ENCODE measurements at places on chromosomes 1 and 21. TPM values are rescaled to one million over a fixed set of nuclear protein-coding genes. Genes with fewer than 3 reads are reported as not detected.

DNA sequence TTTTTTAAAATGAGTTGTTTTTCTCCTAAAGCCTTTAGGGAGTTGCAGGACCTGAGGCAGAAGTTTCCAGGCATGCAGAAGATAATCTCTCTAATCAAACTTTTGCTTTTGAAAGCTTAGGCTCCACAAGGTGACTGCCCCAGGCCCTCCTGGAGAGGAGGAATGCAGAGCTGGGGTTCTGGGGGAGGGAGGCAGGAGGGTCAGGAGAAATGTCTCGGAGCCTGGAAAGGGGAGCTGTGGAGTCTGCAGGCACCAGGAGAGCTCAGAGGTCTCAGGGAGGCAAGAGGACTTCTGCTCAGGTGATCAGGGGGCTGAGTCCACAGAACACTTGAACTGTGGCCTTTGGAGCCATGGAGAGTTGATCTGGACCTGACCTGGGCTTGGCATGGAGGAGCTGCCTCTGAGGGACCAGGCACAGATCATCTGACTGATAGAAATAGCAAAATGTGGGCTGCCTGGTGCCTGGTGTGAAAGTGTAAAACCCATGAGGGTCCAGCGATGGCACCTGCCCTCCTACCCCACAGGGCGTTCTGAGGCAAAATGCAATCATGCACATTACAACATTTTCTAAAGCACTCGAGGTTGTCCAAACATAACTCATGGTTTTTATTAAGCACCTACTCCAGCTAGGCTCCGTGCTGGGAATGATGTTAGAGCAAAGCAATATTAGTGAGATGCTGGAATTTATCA, 10.0 kb upstream of the ABCG1 start:
- no peak for DNase-seq

DNA sequence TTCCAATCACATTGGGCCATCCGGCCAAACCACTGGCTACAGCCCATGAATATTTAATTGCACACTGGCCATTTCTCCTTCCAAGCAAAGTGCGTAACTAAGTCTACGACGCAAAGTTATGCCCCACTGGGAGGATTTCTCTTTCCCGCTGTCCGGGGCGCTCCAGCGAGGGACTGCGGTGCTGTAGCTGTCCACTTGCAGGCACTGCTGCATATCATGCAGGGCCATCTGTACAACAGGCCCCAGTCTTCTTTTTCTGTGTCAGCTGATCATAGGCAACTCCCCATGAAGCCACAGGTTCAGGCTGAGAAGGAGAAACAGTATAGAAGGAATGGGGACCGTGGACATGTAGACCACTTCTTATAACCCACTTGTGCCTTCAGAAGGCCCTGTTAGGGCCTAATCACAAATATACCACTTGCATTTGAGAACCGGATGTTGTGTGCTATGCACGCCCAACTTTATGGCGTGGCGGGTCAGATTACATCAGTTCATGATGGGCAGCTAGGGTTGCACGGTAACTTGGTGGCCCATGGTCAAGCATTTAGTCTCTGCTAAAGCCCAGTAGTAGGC, 58.0 kb downstream of the ADSS2 start:
- DNase-seq = no peak

GRCh38 chr1:193085263-193085662, 20.0 kb downstream of the GLRX2 start:
- no peak for DNase-seq

DNA sequence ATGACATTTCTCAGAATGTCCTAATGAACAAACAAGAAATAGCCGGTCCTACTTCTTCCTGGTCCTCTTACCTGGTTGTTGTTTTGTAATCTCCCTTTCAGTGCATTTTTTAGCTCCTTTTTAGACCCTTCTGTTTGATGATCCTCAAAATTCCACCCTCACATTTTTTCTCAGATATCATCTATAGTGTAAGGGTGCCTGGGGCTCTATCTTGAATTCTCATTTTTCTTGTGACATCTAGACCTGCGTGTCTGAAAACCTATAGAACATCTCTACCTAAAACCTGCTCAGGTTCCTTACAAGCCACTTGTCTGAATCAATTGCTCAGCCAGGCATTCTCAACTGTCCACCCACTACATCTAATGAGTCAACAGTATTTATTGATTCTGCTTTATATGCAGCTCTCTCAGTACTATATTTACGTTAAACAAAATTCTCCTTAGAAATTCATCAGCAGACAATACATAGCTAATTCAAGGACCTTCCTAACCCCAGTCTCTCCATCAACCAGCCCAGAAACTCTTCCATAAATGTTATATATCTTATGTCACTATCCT, 36.5 kb upstream of the USH2A start:
- no peak for DNase-seq

- DNase-seq = no peak
Observed at GRCh38 chr1:66929146-66929688, 4.4 kb downstream of the MIER1 start.

DNA sequence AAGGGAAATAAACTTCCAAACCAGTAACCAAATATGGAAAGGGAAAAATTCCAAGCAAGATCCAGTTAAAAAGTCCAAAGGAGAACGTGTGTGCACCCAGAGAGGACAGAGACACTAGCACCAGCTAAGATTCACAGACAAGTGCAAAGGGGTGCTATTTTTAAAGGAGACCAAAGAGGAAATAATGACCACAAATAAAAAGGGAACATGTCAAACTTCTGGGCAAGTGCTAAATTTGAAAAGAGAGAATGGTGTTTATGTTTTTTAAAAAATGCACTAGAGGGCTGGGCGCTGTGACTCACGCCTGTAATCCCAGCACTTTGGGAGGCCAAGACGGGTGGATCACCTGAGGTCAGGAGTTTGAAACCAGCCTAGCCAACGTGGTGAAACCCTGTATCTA, 8.6 kb downstream of the JAM2 start:
- no peak for DNase-seq

DNA sequence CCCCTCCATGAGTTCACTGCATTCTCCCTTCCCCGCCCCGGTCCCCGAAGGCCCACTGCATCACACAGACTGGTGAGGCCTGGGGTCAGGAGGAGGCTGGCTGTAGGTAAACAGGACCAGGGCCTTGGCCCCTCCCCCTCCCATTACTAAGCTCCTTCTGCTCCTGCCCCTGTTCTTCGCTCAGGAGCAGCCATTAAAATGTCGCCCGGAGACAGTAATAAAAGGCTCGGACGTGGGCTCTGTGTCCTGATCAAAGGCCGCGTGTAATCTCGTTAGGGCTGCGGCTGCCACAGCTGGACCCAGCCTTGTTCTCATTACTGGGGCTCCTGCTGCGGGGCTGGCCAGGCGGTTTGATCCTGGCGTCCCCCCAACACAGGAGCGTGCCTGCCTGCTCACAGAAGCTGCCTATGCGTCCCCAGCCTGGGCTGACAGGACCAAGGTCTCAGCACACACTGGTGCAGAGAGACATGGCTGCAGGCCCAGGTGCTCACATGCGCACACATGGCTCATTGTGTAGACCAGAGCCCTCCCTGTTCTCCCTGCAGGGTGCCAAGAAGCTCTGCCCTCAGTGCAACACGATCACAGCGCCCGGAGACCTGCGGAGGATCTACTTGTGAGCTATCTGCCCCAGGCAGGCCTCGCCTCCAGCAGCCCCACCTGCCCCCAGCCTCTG, 24.0 kb downstream of the TMEM53 start:
- peak; percentile 81 for DNase-seq

DNA sequence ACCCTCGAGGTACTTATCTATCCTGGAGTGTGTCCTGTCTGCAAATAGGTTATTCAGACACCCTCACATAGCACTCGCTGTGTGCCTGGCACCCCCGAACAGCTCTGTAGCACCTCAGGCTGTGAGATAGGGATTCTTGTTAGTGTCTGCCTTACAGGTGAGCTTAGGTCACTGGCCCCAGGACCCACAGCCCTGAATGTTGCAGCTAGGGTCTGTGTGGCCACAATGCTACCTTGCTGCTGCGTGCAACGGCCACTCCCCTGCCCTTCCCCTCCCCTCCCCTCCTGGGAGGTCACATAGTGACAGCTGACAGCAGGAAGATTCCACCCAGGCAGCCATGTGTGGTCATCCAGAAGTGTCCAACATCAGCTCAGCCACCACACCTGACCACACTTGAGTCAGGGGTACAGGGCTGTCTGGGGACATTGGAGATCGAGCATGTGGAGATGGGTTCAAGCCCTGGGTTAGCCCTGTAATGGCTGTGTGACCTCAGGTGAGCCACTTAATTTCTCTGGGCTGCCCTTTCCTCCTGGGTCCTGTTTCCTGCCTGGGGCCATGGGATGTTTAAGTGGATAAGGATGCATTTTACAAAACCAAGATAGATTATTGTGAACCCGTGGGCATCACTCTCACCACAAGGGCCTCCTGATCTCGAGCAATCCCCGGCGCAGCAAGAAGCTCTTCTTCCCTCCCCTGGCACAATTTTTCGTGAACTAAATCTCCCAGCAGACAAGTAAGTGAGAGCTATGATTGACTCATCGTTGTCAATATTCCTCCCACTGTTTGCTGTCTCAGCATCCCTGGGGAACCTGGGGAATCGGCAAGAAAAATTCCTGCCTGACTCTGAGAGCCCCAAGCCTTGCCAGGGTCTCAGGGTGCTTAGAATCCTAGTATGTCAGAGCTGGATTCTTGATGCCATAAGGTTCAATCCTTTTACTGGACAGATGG, 208.7 kb downstream of the PTPRU start:
- no peak for DNase-seq

GRCh38 chr1:119829625-119830024, 18.4 kb upstream of the REG4 start:
- no peak for DNase-seq

GRCh38 chr1:201752333-201752732, 76.6 kb upstream of the IPO9 start:
- no peak for DNase-seq

DNA sequence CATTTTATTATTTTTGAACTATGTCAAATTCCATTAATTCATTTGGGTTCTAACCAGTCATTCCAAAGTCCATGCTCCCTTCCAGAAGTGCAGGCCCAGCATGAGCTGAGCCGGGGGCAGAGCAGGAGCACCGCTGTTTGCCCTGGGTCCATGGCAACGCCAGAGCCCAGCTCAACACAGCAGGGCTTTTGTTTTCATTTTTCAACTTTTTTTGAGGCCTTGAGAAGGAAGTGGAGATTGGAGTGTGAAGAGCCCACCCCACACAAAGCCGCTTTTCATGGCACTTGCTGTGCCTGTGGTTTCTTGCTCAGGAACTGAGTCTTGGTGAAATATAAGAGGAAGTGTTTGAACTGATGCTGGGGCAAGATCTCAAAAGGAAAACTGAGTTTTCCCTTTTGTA, 13.2 kb upstream of the PRMT2 start:
- DNase-seq = peak; percentile 56

DNA sequence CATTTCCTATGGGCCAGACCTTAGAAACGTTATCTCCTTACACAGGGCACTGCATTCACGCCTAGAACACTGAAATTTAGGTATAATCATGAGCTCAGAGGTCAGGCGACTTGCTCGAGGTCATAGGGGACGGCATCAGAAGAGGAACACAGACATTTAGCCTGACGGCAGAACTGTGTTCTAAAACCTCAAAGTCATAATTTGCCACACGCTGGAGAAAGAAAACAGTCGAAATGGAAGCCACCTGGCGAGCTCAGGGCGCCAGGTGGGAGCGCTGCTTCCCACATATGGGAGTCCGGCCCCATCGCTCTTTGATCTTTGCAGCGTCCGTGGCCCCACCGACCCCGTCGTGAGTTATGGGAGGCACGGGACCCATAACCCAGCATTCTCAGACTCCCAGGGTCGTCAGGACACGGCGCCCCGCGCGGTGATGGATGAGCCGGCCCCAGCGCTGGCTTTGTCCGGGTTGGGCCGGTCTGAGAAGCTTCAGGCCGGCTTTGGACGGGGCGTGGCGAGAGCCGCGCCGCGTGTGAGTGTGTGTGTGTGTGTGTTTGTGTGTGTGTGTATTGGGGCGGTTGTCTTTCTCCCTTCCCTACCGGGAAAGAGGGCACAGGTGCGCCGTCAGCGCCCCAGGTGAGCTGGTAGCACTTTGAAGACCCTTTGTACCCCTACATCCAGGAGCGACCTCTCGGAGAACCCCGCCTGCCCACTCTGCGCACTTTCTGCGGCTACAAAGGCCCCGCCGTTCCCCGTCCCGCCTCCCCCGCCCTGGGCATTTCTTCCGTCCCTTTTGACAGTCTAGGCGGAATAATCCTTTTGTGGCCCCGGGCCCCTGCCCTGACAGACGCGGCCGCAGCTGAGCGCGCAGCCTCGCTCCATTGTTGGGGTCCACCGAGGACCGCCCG, 861 bp upstream of the DRAXIN start:
- DNase-seq = no peak

- no peak for DNase-seq
Observed at GRCh38 chr1:66357478-66358197, 176.3 kb upstream of the SGIP1 start.

DNA sequence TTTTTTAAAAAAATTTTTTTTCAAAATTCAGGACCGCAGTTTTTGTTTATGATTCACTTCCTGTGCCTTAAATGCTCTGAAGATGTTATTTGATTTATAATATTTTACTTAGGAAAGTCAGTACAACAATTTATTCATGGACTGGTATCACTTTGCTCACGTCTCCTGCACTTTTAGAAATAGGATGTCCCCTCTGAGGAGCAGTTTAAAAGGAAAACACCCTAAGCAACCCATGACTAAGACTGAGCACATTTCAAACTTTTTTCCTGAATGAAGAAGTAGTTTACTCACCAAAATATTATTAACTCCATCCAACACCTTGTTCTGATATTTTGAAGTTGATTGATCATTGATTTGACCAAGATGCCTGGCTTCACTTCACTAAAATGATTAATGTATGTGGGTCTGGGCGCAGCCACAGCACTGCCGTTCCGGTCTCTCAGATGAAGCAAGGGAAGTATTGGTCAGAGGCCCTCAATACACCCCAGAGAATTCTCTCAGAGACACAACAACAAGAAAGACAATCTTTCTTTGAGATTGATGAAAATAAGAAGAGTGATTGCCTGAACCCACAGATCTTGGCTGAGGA, 223.9 kb downstream of the TGFB2 start:
- no peak for DNase-seq

- DNase-seq = no peak
Observed at GRCh38 chr1:230749150-230749549, 2.0 kb downstream of the CAPN9 start.

DNA sequence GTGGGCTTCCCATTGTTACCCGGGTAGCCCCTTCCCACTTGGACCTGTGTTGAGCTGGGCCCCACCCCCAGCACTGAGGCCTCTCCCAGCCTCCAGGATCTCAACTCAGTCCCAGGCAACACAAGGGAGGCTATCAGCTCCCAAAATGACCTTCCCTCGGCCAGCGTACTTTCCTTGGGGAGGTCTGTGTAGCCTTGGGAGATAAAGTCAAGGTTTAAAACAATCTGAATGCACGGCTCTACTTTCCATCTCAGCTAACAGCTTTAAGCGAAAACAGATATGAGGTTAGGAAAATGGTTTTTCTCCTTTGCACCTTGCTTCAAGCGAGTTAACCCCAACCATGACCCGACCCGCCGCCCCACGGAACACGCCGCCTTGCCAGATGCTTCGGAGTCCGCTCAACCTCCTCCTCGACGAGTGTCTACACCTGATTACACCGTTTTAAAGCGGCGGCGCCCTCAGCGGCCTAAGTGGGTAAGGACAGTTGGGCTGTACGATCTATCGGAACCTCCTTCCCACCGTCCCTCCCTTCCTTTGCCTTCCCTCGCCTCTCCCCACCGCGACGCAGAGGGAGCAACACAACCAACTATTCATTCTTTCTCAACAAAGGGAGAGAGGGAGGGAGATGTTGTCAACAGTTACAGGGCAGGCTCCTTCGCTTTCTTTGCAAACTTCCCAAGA, 1.1 kb downstream of the BCAR3 start:
- peak; percentile 90 for DNase-seq

Gene RIPK4
- total RNA-seq = 0.17 TPM

Gene PEX11B
- 23.8 TPM for total RNA-seq

Gene CD1C
- 0.74 TPM for total RNA-seq

Gene LAMC1
- 98.7 TPM for total RNA-seq

Gene RER1
- total RNA-seq = 98.1 TPM

Gene PWP2
- 8.7 TPM for total RNA-seq

Measured in left ventricle myocardium superior (tissue), 1 donor.